ENCODE measurements at places on chromosomes 1 and 21.
A peak's percentile ranks its signal among the peaks of the same experiment; 100 is the strongest.

- no peak for DNase-seq
Measured at GRCh38 chr1:153774780-153775457, at the start of gene SLC27A3. TSS of gene SLC27A3 (plus strand) at chr1:153775407. CDS start at chr1:153775498, 91 bp downstream.

DNA sequence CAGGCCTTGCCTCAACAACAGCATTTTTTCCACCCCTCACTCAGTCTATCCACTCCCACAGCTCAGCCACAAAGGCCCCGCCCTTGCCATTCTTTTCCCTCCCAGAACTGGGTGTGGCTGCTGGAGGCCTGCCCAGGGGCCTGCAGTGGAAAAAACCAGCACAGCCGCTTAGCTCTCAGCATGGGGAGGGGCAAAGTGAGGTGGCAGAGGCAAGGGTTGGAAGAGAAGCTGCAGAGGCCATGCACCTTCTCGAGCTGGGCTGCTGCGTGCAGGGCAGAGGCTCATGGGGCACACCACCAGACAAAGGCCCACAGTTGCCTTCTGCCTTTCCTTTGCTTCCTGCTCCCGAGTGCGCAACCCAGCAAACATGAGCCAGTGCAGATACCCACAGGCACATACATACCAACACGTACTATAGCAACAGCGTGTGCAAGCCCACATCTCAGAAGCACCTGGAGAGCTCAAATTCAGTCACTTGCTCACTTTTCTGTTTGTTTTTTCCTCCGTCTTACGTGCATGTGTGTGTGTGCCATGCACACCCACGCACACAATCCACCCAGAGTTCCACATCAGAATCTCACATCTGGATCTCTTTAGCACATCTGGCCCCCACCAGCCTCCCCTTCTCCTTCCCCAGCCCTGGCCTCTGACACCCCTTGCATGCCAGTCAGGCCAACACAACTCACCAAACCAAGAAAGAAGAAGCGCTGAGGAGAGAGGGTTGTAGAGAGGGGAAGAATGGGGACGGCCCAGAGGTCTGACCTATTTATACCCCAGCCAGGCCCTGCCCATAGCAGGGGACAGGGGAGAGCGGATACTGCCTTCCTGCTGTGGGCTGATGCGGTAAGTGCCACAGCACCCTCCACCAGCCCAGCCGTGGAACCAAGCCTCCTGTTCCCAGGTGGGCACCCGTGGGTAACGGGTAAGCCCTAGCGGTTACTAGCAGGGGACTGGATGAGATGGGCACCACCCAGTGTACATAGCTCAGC is at the start of gene S100A4:
S100A4 (minus strand) TSS at position 740 of the 989 bp plus-strand sequence. CDS start 1,012 bp downstream, outside the sequence.
- DNase-seq, result peak; percentile 81

GRCh38 chr1:38085666-38086330 is 39.2 kb upstream of the POU3F1 start:
- DNase-seq, result no peak

GRCh38 chr1:18738126-18738525 is 107.5 kb downstream of the PAX7 start:
- no peak for DNase-seq

GRCh38 chr1:22282364-22282995 is 139.6 kb upstream of the WNT4 start:
- DNase-seq, result no peak

GRCh38 chr1:179127163-179127895 is 45.5 kb downstream of the TOR3A start:
- no peak for DNase-seq

Measured in stimulated activated CD4-positive, alpha-beta T cell treated with anti-CD3 and anti-CD28 coated beads, TNF-alpha, amount 100 ng/mL, for 1 hour (primary cell).